ENCODE measurements at places on chromosomes 5 and 9.
A peak's percentile ranks its signal among the peaks of the same experiment; 100 is the strongest.

- no peak for DNase-seq
Measured at GRCh38 chr9:133105461-133105770, 15.6 kb downstream of the RALGDS start.

DNA sequence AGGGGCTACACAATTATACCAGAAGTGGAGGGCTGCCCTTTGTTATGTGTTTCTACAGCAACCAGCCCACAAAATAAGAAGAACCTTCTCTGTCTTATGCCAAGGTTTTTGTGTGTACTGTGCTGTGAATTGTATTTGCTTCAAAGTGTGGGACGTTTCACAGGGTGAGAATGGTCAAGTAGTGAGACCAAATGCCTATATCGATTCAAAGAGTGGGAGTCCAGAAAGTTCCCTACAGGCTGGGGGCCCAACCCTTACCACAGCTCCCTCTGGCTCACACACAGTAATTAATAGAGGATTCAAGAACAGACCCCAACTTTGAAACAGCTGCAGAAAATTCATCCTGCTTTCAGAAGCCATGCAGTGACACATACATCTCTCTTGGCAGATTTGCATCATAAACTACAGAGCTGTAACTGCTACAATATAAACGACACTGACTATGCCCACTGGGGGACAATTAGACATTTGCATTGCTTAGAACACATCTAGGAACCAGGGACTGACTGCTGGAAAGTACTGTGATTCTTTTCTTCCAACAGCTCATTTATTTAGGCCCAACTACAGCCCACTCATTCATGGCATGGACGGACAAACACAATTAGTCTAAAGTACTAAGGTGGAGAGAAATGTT, 12.8 kb downstream of the ENC1 start:
- DNase-seq: no peak

DNA sequence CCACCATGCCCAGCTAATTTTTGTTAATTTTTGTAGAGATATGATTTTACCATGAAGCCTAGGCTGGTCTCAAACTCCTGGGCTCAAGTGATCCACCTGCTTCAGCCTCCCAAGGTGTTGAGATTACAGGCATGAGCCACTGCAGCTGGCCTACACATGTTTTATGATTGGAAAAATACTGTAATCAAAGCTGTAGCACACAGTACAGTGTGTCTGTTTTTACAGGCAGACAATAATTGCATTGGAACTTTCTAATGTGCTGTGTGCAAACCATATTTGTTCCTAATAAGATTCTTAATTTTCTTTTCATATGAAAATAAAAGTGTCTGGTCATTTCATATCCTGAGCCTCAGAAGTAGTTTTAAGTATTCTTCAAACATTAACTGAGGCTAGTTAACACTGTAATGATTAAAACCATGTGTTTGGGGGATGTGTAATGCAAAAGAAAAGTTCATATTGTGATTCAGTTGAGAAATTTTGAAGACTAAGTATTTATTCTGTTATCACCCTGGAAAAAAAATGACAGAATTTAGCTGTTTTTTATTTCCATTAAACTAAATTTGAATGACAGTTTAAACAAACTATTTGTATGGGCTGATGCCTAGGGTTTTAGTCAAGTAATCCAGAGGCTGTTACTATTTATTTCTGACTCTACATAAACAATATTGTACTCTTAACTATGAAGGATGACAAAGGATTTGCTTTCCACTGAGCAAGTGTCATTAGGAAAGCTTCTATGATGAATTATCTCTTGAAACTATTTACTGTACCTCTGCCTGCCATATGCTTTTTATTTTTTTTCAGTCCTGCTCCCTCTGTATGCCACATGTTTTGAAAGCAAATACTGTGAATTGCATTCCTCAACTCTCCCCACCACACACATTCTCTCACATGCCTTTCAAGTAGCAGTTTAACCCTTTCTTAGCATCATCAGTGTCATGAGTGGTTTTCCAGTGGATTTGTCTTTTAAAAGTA, 111.5 kb downstream of the MTREX start:
- peak; percentile 51 for DNase-seq

DNA sequence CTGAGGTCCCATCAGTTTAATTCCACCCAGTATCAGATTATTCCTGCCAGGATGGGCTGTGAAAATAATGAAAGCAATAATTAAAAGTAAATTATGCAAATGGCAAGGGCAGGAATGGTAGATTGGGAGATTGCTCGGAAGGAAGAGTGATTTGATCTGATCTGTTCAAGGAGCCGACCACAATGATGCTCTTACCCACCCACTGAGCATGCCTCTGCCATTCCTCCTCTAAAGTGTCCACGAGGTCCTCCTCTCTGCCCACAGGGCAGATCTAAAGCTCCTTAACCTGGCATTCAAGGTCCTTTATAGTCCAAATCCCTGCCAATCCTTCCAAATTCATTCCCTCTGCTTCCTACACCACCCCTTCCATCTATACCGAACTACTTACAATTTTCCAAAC, 147.8 kb downstream of the TTLL11 start:
- DNase-seq: no peak

- no peak for DNase-seq
Measured at GRCh38 chr9:71361357-71361756, 239.9 kb upstream of the TRPM3 start.

DNA sequence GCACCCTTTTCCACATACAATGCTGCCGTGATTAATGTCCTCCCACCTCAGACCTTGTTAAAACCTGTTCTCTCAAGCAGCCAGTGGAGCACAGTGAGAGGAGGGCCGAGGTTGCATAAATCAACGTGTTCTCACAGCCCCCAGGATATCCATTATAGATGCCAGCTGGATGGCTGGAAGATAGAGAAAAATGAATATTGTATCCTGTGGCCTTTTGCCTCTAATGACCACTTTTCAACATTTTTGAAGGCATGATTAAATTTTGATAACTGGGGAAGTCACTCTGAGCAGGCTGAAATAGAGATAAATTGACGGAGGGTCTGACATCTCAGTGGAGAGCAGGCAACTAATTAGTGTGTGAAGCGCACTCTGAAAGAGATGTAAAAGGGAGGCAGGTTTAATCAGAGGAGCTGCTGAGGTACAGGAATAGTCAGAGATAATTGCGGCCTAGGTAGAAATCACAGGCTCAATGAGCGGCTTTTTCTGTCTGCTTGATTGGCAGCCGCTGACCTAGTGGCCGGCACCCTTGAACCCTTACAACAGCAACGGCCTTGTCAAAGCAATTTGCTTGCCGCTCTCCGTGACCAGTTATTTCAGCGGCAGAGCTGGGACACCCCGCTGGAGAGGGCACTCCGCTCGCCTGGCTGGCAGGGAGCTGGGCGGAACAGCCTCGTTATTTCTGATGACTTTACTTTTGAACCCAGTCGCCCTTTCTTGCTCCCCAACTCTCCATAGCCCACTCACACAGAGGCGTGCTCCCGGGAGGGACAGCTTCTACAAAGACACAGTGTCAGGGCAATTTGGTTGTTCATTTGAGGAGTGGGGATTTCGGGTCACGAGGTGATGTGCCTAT, 560.7 kb downstream of the PSAT1 start:
- no peak for DNase-seq

- no peak for DNase-seq
Measured at GRCh38 chr9:114204265-114204664, 48.9 kb downstream of the COL27A1 start.

DNA sequence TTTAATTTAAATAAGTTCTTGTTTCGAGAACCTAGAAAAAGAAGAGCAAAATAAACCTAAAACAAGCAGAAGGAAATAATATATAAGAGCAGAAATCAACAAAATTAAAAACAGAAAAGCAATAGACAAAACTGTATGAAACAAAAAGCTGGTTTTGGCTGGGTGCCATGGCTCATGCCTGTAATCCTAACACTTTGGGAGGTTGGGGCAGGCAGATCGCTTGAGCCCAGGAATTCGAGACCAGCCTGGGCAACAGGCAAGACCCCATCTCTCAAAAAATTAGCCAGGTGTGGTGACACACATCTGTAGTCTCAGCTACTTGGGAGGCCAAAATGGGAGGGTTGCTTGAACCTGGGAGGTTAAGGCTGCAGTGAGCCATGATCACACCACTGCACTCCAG, 59.2 kb upstream of the OTP start:
- no peak for DNase-seq

- DNase-seq: peak; percentile 26
Measured at GRCh38 chr9:76634356-76635054, 129.7 kb upstream of the PCA3 start.

DNA sequence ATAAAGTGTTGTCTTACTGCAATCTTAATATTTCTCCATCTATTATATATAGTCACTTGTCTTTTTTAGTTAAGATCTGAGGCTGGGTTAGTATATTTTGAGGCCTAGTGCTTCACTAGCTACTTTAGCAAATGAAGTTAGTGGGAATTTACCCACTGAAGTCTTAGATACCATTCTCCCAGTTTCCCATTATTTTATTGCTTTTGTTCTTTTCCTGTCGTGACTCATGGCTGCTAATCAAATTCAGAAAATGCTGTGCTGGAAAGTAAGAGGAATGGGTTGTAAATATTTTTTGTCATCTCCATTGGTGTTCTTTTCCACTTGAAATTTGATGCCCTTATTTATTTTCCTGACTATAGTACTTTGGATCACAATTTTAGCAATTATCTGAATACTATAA, 14.2 kb downstream of the TCERG1 start:
- DNase-seq: peak; percentile 5

GRCh38 chr5:56386046-56386445, 152.9 kb upstream of the ANKRD55 start:
- no peak for DNase-seq

- DNase-seq: no peak
Measured at GRCh38 chr5:2515180-2515764, 236.2 kb downstream of the IRX2 start.

DNA sequence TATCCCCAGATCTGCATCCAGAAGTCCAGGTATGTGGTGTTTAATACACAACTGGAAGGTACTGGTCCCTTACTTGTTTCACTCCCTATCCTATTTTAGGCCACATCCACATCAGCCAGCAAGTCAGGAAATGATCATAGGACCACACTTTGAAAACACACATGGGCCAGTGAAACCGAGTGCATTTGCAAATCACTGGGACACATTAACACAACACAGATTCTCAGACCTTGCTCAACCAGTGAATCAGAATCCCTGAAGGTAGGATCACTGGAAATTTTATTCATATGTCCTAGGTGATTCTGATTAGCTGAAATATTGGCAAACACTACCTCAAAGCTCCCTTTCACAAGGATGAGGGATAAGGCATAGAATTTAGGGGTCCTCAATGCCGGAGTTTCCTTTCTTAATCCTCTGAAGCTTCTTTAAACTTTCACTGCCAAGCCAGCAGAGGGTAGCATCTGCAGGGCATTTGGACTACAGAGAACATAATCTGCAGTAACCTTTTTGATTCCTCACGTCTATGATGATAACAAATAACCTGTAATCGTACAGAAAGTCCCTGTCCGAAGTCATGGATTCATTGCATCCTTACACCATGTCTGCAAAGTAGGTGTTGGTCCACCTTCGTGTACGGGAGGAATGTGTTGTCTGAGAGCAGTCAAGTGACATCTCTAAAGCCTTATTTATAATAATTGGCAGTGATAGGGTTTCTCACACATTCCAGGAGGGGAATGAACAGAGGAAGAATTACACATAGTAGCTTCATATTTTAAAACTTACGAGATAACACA, 11.0 kb upstream of the ABLIM3 start:
- no peak for DNase-seq

DNA sequence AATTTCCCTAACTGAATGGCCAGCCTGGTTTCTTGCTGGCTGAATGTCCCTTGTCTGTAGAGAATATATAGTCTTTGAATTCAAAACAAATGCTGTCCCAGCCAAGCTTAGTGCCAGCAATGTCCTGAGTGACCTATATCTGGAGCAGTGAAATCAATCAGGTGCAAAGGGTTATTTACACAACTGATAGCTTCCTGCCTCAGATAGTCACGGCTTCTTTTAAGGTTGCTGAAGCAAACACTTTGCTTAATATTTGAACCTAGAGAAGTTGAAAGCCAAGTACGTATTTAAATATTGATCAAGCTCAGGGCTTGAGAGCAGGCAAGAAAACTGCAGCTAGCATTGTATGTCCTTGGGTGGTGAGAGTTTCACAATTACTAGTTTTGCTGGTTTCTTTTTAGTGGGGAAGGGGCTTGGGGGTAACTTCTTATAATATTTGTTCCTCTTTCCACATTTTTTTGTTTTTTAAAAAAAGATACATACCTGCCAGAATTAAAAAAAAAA, 2.0 kb upstream of the ARHGEF28 start:
- no peak for DNase-seq

- DNase-seq: no peak
Measured at GRCh38 chr9:126959336-126959735, 44.8 kb downstream of the RALGPS1 start.

- DNase-seq: no peak
Measured at GRCh38 chr5:176730815-176731475, 79.4 kb upstream of the UNC5A start.

DNA sequence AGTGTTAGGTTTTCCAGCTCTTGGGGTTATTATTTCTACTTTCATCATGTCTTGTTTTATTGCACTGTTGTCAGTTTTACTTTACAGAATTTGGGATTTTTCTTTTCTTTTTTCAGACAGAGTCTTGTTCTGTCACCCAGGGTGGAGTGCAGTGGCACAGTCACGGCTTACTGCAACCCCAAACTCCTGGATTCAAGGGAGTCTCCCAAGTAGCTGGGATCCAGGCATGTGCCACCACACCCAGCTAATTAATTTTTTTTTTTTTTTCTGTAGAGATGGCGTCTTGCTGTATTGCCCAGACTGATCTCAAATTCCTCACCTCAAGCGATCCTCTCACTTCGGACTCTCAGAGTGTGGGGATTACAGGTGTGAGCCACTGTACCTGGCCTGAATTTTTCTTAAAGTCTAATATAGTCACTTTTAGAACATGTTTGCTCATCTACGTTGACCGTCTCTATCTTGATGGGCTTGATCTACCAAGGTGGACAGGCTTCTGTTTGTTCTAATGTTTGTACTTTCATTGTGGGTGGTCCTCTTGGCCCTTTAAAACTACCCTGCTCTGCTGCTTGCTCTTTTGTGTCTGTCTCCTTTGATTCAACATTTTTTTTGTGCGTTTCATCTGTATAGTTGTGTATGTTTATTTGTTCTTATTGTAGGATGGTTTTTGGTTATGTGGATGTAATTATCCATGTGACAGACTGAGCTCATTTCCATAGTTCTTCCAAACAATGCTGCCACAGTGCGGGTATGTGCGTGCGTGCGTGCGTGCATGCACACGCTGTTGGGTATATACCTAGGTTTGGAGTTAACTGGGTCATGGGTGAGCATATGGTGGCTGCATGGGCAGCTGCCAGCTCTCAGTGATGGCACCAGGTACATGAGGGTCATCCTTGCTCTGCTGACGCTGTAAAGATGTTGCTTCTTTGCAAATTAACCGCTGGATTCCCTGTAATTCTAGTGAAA, 18.1 kb downstream of the PRRC2B start:
- no peak for DNase-seq

- DNase-seq: no peak
Measured at GRCh38 chr9:5652821-5653220, 23.9 kb downstream of the RIC1 start.

DNA sequence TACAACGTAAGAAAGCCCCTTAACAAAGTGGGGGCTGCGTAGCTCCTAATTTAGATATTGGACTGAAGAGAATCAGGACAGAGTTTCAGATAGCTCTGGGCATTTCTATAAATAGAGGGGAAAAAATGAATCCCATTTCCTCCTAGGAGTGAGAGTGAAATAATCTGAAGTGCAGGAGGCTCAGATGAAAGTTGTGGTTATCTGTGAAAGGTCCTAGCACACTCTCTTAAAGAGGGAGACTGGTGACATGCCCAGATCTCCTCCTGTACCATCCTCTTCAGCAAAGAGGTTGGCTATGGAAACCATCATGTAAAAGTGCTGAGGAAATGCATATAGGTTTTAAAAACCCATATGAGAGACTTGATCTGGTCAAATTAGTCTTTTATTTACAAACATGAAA, 143.4 kb downstream of the GABRB2 start:
- DNase-seq: no peak

- DNase-seq: no peak
Measured at GRCh38 chr5:130270786-130271185, 366.5 kb downstream of the CHSY3 start.
